ENCODE measurements at places on chromosomes 2 and 18. TPM values are rescaled to one million over a fixed set of nuclear protein-coding genes. Genes with fewer than 3 reads are reported as not detected.

ACVR1C gene
- 0.07 TPM for total RNA-seq

DNA sequence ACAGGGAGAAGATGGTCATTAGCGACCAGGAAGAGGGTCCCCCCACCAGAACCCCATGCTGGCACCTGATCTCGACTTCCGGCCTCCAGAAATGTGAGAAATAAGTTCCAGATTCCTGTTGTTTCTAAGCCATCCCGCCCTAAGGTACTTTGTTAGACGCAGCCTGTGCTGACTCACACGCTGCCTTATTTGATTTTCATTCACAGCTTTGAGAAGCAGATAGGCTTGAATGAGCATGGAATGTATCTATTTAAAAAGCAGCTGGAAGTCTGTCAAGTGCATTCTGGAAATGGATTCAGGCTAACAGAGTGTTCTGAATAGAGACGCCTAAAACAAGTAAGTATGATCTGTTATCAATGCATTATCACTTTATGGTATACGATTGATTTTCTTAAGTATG, 8.3 kb upstream of the IL1R2 start:
- DNase-seq = no peak

- DNase-seq = peak; percentile 23
Measured at GRCh38 chr2:39728941-39729351, 50.1 kb downstream of the THUMPD2 start.

DNA sequence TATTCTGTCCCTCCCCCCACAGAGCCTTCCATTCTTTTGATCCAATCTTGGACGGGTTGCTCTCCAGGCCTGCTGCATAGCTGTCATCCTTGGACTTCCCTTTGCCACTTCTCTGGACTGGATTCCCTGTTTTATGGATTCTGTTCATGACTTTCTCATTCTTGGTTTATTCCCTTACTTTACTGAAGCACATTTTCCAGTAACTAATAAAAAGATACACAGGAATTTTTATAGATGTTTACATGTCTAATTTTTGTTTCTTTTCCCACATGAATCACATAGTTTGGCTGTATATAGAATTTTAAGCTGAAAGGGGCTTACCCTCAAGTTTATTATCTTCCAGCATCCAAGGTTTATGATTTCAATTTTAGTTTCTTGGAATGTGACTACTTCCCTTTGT, 37.9 kb downstream of the GDF7 start:
- no peak for DNase-seq

GRCh38 chr2:178306352-178307073, 112.2 kb downstream of the OSBPL6 start:
- peak; percentile 19 for DNase-seq

DNA sequence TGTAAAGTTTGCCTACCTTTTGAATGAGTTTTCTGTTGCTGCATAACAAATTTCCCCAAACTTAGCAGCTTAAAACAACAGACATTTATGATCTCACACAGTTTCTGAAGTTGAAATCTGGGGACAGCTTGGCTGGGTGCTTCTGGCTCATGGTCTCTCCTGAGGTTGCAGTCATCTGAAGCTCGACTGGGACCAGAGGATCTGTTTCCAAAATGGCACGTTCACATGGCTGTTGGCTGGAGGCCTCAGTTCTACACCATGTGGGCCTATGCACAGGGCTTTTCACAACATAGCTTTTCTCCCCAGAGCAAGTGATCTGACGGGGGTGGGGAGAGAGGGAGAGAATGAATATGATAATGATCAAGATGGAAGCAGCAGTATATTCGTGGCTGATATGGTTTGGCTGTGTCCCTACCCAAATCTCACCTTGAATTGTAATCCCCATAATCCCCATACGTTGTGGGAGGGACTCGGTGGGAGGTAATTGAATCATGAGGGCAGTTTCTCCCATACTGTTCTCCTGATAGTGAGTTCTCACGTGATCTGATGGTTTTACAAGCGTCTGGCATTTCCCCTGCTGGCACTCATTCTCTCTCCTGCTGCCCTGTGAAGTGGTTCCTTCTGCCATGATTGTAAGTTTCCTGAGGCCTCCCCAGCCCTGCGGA, 3.5 kb downstream of the RALB start:
- no peak for DNase-seq

FIGN gene
- 12.0 TPM for total RNA-seq

DNA sequence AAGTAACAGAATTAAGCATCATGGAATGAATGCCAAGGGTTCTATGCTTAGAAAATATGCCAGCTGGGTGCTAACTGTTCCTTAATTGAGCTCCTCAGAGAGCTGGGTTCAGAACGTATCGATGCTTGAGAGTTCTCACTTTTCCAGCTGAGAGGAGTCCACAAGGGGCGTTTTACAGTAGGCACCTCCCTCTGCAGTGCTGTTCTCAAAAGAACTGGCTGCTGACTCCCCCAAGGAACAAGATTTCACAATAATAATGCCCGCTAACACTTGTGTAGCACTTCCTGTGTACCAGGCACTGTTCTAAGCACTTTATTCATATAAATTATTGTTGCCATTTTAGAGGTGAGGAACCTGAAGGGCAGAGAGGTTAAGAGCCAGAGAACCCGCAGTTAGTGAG, 18.1 kb upstream of the TMEM237 start:
- DNase-seq = no peak

DNA sequence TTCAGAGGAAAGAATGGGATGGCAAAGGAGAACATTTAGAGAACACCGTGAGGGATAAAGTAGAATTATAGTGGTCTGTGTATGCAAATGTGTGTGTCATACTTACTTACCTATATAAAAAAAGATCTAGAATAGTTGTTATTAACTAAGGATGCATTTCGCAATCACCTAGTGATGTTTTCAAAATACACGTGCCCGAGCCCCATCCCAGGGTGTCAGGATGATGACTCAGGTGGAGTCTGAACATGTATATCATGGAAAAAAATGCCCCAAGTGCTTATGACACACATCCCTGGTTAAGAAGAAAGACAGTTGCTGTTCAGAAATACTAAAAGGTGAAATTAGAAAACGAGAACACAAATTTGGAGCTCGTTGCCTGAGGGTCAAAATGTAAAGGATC, 109.0 kb downstream of the CERS6 start:
- DNase-seq = no peak

RGPD4 gene
- not detected for total RNA-seq

- no peak for DNase-seq
Measured at GRCh38 chr2:163934131-163934530, 198.3 kb upstream of the FIGN start.

RDH14 gene
- 47.6 TPM for total RNA-seq

GRCh38 chr2:12941203-12941602, 224.5 kb downstream of the TRIB2 start:
- DNase-seq = no peak

DNA sequence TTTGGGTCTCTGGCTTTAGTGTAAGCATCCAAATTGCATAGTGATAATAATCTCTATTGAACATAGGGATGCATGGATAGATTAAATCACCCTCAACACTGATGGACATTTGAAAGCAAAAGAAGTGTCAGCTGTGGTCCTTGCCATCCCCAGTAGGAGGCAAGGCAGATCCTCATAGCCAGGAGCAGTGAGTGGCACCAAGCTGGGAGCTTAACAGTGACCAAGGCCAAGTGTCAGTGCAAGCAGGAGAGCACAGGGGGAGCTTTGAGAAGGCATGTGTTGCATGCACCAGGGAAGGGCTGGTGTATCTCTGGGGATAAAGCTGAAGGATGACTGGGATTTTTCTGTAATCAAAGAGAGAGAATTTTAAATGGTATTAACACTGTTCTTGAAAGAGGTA, 14.7 kb downstream of the SLC14A1 start:
- DNase-seq = no peak

GRCh38 chr2:70975237-70975636, 3.2 kb upstream of the ANKRD53 start:
- DNase-seq = no peak

ZNF513 gene
- total RNA-seq = 5.5 TPM

PRSS56 gene
- total RNA-seq = 0.12 TPM

- no peak for DNase-seq
Measured at GRCh38 chr2:150110548-150110947, 376.9 kb downstream of the RND3 start.

DNA sequence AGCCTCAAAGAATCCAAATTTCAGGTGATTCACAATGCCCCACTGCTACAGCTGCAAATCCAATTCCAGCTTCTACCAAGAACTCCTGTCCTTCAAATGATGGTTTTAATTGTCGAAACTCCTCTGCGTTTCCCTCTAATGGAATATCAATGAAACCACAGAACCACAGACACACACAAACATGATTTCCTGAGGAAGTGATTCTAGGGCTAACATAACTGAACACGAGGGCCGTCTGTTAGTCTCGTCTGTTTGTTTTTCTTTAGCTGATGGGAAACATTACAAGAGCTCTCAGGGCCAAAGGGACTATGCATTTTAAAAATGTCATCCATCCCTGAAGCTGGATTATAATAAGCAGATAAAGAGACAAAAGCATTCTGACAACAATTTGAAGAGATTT, 59.4 kb downstream of the RNF152 start:
- no peak for DNase-seq

DNA sequence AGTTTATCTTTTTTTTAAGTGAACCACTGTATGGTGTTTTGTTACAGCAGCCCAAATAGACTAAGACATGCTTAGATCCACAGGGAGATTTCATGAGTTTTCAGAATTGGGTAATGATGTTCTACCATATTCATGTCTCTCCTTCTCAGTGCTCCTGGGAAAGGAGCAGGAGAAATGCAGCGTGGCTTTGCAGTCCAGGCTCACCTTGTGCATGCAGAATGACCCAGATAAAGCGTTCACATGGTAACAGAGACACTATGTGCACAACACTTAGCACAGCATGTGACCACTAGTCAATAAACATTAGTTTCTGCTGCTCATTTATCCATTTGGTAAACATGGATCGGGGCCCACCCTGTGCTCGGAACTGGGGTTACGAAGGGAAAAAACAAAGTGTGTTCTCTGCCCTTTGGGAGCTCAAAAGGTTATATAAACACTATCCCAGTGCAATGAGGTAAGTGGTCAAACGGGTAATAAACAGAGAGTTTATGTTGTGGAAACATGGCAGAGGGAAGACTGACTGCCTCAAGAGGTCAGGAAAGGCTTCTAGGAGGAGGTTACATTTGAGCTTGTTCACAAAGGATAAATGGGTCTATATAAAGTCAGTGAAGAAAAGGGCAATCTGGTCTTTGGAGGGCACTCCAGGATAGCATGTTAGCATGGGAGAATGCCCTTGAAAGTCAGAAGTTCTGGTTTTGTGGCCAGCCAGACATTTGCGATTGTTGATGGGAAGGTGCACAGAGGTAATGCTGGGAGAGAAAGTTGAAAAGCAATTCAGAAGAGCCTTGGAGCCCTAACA, 299.2 kb downstream of the TDRD15 start:
- DNase-seq = no peak

REG3G gene
- not detected for total RNA-seq

SCN9A gene
- 2.9 TPM for total RNA-seq

DNA sequence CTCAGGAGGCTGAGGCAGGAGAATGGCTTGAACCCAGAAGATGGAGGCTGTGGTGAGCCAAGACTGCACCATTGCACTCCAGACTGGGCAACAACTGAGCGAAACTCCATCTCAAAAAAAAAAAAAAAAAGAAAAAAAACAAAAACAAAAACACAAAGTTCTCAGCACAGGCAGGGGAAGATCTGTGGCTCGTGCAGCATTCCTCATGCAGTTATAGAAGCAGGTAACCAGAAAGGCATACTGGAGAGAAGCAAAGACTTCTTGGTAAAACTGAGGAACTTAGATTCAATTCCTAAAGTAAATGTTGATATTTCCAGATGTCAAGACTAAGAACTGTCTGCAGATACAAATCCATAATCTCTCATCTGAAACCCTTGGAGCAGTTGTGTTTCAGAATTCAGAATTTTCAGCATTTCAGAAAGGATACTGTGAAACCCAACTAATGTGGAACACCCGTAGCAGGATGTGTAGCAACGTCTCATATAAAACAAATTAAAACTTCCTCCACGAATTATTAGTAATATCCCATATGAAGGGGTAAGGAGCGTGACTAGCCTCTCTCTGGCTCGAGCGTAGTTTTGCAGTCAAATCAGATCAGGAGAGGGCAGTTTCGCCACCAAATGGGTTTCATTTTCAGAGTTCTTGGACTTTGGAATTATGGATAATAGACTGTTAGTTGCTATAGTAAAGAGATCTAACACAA, 13.2 kb upstream of the SLC25A52 start:
- DNase-seq = no peak

DNA sequence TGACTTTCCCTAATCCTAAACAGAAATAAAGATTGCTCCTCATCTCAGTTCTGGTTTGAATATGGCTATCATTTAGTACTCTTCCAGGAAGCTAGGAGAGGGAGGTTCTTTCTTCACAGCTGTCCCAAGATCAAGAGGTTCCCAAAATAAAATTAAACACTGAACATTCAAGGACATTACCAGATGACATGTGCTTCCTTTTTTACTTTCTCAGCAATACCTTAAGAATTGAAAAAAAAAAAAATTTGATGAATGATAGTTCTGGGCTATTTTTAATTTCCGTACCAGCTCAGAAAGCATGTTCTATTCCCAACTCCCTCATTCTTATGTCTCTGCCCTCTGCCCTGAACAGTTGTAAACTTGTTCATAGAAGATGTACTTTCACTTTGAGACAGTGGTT, 61.7 kb upstream of the MYL1 start:
- no peak for DNase-seq

- no peak for DNase-seq
Measured at GRCh38 chr2:88078643-88079172, 11.1 kb downstream of the SMYD1 start.

DNA sequence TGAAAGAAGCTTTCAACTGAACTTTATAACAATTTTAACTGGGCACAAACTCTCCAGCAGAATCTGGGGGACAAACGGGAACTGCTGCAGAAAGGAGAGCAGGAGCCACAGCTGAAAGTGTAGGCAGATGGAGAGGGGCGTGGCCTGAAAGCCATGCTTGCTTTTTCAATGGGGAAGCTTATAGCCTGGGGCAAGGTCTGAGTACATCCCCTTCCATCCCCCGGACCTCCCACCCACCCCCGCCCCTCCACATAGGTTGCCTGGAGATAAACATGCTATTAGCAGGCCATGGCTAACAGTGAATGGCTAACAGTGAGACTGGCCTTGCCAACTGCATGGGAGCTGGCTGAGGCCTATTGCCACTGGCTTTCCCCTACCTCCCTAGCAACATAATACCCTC, 317.9 kb upstream of the TANK start:
- DNase-seq = no peak

GRCh38 chr2:105856581-105856980, 111.9 kb downstream of the NCK2 start:
- no peak for DNase-seq

G6PC2 gene
- not detected for total RNA-seq
